ENCODE measurements at places on chromosomes 6 and 20.

GRCh38 chr6:72825315-72825911 is 203.5 kb downstream of the KCNQ5 start:
- no peak for DNase-seq

- no peak for DNase-seq
Observed at GRCh38 chr6:155473741-155474140, 18.1 kb upstream of the NOX3 start.

- DNase-seq = no peak
Observed at GRCh38 chr6:56244089-56244488, 3.3 kb downstream of the COL21A1 start.

DNA sequence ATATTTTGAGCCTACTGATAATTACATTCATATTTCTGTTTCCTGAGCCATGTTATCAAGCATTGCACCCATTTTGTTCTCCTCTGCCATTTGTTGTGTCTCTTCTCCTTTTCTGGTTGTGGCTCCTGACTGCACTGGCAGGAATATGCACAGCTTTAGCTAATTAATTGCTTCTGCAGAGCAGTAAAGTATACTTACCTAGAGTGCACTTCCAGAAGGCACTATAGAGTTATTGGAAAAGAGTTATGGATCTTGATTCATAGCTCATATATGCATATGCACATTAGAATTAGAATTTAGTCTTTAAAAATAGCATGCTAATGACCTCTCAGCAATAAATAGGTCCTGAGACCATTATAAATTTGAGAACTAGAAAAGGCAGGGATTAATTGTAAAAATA is 262.6 kb downstream of the NKAIN2 start:
- no peak for DNase-seq

- DNase-seq = no peak
Observed at GRCh38 chr6:110201151-110201884, 21.1 kb downstream of the CDC40 start.

DNA sequence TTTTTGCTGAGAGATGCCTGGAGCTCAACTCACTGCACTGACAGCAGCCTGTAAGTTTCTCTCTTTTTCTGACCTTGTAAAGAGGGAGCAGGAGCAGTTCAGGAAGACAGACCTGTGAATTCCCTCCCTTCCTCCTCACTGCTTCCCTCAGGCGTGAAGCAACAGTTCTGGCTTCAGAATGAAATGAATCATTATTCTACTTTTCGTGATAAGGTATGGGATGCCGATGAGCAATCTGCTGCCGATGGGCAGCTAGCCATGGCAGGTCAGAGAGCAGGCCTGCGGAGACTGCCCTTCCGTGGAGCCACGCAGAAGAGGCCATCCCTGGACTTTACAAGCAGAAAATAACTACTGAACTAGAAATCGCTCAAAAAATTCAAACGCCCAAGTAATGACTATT is 426.5 kb upstream of the RNF217 start:
- no peak for DNase-seq

GRCh38 chr6:105522626-105523322 is 119.9 kb upstream of the PREP start:
- no peak for DNase-seq

DNA sequence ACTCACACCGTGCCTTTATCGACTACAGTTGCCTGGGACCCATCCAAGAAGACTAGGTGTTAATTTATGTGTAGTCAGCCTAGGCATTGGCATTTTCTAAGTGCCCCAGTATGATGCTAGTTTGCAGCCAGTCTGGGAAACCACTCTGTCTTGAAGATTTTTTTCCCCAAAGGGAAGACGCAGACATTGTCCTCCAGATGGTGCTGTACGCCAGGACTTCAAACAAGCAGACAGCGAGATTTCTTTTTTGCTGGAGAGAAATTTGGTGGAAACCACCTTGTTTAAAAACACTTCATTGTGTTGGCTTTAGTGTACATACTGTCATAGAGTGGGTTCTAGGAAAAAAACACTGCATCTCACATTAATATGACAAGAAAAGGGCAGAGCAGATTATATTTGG is 30.0 kb downstream of the ALDH5A1 start:
- no peak for DNase-seq

DNA sequence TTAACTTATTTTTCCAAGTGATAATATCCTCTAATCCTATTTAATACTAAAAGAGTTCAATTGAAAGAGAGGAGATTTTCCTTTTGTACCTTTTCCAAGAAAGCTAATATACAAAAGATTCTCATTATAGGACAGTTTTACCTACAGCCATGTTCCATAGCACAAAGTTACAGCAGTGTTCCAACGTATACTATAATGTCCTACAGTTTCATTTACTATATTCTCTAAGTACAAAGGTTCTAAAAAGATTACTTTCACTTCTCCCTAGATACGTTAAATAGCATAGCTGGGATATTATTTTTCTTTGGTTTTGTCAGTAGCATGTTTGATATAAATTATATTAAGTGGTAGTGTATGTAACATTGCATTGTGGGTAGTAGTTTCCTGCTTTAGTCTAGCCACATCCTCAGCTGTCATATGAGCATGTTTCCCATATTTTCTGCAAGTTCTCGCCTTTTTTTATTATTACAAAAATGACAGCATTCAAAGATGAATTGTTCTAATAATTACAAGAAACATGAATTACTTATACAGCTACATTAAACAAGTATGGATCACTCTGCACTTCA is 4.4 kb upstream of the RUNX2 start:
- no peak for DNase-seq

DNA sequence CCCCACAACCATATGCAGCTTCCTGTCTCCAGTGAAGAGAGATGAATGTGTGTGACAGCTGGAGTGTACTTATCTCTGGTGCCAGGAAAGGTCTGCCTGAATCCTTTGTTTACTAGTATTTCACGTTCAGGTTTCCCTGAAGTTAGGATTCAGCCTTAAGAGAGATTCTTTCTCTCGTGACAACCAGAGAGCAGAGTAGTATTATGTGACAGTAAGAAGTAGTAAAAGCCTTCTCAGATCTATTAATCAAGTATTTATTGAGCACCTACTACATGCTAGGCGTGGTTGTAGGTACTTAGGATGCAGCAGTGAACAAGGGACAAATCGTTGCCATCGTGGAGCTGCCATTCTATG is 949 bp downstream of the KIFC1 start:
- no peak for DNase-seq

DNA sequence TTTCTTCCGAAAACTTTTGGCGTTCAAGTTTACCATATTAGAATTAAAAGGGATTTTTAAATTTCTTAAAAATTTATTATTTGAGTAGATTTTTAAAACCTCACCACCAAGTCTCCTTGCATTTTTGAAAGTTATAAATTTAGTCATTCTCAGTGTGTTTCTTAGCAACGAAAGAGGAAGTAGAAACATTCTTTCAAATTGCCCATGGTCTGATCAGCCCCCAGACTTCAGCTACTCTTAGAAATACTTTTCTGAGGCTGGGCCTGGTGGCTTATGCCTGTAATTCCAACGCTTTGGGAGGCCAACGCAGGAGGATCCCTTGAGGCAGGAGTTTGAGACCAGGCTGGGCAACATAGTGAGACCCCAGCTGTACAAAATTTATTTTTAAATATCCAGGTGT is 15.1 kb upstream of the RTF2 start:
- DNase-seq = no peak

- no peak for DNase-seq
Observed at GRCh38 chr20:2942439-2942838, 69.2 kb downstream of the PTPRA start.

- DNase-seq = no peak
Observed at GRCh38 chr6:166003569-166003968, 164.1 kb downstream of the TBXT start.

DNA sequence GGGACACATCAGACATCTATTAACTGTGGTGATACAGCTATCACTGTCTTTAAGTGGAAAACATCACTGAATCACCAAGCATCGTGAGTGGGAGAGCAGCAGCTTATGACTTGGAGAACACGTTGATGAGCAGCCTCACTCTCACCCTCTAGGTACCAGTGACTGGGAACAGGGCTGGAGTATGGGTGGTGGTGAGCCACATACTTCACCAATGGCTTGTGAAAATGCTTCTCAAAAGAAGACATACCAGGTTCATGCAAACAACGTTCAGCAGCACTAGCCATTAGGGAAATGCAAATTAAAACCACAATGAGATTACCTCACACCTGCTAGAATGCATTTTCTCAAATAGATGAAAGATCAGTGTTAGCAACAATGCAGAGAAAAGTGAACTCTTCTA is 25.3 kb downstream of the SNX5 start:
- no peak for DNase-seq

- no peak for DNase-seq
Observed at GRCh38 chr20:15475483-15475882, 1097.8 kb downstream of the KIF16B start.

- no peak for DNase-seq
Observed at GRCh38 chr6:139271056-139271455, 20.7 kb downstream of the TXLNB start.

GRCh38 chr6:127686084-127686483 is 109.1 kb downstream of the C6orf58 start:
- no peak for DNase-seq

GRCh38 chr6:7229376-7230326 is 83.3 kb downstream of the SSR1 start:
- no peak for DNase-seq

DNA sequence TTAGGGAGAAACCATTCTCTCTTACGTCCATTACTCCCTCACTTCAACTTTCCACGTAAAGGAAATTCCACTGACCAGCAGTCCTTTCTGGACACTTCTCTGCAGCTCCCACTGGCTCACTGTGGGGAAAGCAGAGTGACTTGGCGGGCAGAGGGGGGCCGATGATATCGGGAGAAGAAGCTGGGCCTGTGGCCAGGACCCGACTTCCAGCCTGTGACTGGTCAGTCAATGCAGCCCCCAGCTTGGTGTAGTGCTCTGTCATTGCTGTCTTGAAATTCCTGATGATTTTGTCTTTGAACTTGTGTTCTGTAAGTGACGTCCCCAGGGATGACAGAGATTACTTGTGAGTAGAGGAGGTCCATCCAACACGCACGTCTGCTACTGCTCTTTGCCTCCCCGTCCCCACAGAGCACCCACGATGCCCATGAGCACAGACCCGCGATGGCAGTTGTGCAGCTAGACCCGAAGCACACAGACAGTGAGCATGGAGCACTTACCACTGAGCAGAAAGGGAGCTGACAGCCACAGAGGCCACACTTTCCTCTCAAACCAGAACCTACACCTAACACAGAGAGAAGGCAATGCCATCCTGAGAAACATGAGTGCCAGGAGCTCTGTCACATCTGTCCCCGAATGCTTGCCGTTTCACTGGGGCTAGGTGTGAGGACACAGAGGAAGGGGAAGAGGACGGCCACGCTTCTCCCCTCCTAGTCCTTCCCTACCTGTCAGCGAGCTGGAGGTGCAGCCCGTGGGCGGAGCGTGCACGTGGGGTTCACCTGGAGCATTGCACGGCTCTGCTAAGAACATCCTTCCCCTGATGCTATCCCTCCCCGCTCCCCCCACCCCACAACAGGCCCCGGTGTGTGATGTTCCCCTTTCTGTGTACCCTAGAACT is 25.7 kb downstream of the DACT2 start:
- no peak for DNase-seq

GRCh38 chr6:33147807-33148666 is 44.2 kb downstream of the COL11A2 start:
- DNase-seq = no peak

DNA sequence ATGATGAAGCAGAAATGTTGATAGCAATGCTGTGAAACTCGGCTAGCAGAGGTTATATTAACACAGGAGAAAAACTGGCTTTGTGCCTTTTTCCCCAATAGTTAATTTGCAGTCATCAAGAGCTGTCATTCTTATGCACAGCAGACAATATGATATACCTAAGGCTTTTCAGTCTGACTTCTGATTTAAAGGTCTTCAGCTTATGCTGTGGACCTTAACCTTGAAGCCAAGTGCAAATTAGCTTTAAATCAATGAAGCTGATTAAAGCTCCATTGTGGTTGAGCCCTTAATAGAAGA is 171.6 kb upstream of the ID4 start:
- DNase-seq = no peak

GRCh38 chr6:25301362-25301761 is 22.2 kb downstream of the CARMIL1 start:
- DNase-seq = no peak

DNA sequence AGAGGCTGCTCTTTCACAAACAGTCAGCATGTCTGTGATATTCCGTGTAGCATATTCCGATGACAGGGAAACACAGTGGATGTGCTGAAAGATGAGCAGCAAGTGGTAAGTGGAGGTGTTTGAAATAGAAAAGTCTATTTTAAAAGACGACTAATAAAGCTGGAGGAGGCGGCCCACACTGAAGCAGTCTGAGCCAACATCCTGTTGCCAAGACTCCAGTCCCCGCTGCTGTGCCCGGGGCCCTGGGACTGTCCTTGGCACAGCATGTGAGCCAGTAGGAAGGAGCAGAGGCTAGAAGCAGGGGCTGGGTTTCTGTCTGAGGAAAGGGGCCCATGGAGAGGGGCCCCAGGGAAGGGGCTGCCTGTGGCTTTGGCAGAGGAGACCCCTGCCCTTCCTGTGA is 351.5 kb upstream of the CHD6 start:
- no peak for DNase-seq

- DNase-seq = no peak
Observed at GRCh38 chr20:17137692-17138091, 89.1 kb upstream of the PCSK2 start.

- no peak for DNase-seq
Observed at GRCh38 chr20:7695635-7696034, 244.6 kb downstream of the HAO1 start.

GRCh38 chr20:14888134-14888533 is 550.7 kb upstream of the FLRT3 start:
- no peak for DNase-seq

DNA sequence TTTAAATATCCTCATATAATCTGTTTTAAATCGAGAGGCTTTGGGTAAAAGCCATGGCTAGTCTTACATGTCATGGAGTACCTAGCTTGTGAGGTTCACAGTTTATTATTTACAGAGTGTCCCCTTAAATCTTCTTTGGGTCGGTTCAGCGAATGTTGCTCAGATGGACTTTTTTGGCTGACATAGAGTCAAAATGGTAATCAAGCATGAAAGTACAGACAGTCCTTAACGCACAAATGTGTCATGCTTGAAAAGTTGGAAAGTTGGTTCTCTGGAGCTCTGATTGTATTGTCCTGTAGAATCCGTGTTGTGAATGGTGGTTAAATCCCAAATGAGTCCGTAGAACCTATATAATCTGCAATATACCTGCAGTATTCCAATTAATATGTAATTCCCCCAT is 22.0 kb downstream of the PTPN1 start:
- DNase-seq = no peak

DNA sequence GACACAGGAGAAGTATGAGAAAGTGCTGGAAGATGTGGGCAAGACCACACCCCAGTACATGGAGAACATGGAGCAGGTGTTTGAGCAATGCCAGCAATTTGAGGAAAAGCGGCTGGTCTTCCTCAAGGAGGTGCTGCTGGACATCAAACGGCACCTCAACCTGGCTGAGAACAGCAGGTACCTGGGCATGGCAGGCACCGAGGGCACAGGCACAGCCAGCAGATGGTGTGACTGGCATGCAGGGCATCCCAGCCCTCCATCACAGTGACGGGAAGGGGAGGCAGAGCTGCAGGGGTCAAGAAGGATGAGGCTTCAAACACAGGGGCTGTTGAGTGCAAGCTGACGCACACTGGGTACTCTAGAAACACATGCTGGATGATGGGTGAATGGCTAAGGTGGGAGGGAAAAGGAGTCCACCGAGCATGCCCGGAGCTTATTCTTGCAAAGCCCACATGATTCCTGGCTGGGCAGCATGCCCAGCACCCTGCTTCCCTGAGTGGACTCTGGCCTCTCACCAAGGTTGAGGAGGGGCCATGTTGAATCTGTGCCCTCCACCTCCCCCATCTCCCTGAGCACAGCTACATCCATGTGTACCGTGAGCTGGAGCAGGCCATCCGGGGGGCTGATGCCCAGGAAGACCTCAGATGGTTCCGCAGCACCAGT is 26.3 kb downstream of the SPDEF start:
- DNase-seq = no peak

Data from cortex of kidney (tissue), 1 donor.